ENCODE measurements at places on chromosomes 7 and 10.

- no peak for DNase-seq
Observed at GRCh38 chr10:104447906-104448305, 94.3 kb downstream of the CFAP58 start.

GRCh38 chr7:13717031-13717430 lies 272.4 kb downstream of the ETV1 start:
- DNase-seq = no peak

- DNase-seq = peak; percentile 78
Observed at GRCh38 chr10:31083765-31084184, 52.1 kb upstream of the ZNF438 start.

DNA sequence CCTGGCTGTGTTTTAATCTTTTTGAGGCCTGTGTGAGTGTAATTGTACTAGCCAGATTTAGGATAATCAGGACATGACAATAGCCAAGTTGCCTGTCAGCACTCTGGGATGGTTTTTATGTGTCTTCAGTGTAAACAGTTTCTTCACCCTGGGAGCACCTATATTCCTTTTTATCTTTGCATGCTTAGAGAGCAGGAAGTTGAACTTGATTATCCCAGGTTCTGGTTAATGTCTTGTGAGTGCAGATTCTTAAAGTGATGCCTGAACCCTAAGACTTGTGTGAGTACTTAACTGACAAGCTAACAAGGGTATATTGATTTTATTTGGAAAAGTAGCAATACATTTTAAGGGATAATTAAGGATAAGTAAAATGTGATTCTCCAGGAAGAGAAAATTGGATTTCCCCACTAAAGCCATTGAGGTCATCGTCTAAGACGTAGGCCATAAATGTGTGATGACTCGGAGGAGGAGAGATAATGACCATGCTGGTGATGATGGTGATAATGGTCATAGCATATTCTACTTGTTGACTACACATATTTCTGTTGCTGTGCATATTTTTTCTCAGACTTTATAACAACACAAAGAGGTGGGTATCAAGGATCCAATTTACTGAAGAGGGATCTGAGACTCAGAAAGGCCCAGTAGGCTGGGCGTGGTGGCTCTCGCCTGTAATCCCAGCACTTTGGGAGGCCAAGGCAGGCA lies 234.7 kb downstream of the CAMK1D start:
- DNase-seq = peak; percentile 23

All from suppressor macrophage treated with lipopolysaccharide for 1 hour (primary cell).